ENCODE measurements at places on chromosomes 6 and 20.
A peak's percentile ranks its signal among the peaks of the same experiment; 100 is the strongest.

DNA sequence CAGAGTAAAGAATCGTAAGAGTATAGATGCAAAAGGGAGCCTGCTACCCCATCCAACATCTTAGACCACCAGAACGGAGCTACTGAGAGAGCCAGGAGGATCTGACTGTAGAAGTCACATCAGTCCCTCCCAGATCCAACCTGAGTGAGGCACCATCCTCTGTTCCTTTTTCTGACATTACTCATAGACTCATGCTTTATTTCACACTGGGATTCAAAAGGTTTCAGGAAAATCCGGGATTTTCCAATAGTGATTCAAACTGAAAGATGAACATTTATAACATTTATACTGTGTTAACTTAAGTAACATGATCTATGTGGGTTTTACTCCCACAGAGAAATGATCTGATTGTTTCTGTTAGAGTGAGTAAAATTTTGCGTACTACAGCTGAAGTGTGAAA, 868.6 kb upstream of the GJE1 start:
- DNase-seq = no peak

DNA sequence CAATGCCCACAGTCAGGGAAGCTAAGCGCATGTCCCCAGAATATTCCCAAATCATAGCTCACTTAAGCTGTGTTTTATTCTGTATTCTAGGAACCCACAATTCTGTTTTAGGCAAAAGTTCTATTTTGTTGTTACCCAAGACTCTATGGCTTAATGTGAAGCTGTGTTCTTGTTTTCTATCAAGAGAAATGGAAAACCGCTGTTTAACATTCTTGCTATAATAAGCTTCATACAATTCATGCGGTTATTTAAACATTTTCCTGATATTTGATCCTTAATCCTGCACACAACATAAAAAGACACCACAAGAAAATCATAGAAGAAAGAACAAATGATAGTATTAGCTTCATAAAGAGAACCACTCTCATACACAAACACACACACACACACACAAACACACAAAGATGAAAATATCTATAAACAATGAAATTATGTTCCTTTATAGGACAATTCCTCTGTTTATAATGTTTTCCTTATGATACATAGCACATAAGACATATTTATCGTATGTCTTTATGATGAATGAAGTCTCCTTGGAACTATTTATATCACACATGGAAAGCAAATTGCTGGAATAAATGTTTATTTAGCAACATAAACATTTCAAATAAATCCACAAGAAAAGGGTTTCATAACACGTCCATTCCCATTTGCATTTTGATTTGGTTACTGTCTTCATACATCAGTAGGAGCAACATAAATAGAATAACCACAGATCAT, 16.4 kb upstream of the COL21A1 start:
- no peak for DNase-seq

- DNase-seq = no peak
Observed at GRCh38 chr20:3674447-3674846, 7.4 kb downstream of the ADAM33 start.

DNA sequence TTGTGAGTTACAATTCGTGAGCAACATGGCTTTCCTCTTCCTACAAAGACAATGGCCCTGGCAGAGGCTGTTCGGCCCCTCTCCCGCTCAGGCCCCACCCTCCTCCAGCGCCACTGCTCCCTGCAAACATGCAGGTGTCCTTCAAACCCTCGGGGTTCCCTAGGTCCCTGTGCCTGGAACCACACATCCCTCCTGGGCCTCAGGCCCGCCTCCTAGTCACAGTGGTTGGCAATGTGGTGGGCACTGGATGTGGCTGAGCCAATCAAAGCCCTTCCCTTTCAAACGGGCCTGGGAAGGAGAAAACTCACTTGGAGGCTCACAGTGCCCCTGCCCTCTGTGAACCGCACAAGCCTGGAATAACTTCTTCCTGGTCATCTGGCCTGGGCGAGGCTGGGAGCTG, 147.2 kb downstream of the TFAP2C start:
- DNase-seq = no peak

DNA sequence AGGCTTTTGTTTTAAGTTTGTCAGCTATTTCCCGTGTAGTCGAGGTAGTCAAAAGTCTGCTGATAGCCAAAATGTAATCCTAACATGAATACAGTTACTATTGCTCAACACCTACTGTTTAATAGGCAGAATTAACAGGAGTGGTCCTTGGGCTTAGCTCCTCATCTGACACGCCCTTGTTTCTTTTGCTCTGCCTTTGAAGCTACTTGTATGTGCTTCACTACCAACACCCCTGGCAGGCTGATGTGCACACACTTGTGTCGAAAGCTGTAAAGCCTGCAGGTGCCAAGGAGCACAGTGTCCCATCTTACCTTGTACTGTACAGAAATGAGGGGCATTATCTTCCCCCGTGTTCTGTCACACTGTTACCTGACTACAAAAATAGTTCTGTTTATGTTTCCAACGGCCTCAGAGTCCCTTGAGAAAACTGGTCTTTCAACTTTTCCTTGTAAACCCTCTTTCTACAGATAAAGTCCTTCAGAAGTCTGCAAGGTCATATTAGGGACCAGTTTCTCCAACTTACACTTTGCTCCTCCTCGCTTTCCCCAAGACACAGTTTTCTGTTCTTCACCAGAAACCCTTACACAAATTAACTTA, 9.3 kb downstream of the SDHAF4 start:
- DNase-seq = no peak

DNA sequence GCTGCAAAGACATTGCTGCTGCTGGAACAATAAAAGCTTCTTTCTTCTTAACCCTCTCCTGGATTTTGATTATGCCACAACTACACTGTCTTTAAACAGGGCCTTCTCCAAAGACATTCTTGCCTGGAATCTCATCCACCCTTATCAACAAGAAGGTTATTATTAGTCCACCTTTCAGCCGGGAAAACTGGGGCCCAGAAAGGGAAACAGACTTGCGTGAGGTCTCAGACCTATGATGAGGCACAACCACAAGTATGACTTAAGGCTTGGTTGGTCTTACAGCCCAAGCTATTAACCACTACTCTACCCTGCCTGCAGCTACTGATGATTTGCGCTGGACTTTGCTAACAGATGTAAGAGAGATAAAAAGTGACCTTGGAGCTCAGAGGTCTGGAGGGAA, 62.8 kb upstream of the CTNNBL1 start:
- DNase-seq = no peak

- DNase-seq = no peak
Observed at GRCh38 chr6:169169941-169170582, 83.6 kb downstream of the THBS2 start.

- DNase-seq = no peak
Observed at GRCh38 chr20:60338556-60338955, 380.3 kb downstream of the CDH26 start.

DNA sequence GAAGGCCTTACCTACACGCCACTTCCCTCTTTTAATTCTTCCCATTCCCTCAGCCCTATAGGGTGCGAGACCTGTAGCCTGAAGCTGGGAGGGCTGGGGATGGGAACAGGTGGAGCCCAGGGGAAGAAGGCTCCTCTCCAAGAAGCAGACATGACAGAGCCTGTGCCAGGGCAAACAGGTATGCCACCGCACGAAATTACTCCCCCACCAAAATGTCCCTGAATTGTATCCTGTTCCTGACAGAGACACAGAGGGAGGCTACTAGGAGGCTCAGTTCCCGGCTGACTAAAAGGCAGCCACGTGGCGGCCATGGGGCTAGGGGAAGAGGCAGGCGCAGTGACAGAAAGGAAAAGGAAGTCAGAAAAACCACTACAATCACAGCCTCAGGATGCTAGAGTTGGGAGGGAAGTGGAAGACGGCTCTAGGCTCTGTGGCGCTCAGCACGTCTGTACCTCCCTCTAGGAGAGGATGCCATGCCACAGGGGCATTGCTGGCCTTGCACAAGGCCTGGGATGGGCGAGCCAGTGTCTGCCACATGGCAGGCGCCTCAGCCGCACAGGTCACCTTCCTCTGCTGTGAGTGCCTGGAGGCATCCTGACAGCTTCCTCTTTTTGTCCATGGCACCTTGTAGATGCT, 27.7 kb downstream of the TFEB start:
- peak; percentile 70 for DNase-seq

DNA sequence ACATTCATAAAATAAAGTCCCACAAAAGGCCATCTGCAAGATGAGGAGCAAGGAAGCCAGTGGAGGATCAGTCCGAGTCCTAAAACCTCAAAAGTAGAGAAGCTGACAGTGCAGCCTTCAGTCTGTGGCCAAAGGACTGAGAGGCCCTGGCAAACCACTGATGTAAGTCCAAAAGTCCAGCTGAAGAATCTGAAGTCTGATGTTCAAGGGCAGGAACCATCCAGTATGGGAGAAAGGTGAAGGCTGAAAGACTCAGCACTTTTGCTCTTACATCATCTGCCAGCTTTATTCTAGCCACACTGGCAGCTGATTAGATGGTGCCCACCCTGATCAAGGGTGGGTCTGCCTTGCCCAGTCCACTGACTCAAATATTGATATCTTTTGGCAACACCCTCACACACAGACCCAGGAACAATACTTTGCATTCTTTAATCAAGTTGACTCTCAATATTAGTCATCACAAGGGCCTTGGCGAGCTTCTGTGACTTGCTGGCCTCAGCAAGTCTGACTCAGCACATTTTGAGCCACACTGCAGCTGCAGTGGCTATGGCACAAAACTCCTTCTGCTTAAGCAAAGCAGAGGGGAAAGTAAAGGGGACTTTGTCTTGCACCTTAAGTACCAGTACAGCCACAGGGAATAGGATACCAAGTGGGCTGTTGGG, 1370.3 kb upstream of the CITED2 start:
- no peak for DNase-seq
